ENCODE measurements at places on chromosomes 3 and 15. TPM values are rescaled to one million over a fixed set of nuclear protein-coding genes. Genes with fewer than 3 reads are reported as not detected.

DNA sequence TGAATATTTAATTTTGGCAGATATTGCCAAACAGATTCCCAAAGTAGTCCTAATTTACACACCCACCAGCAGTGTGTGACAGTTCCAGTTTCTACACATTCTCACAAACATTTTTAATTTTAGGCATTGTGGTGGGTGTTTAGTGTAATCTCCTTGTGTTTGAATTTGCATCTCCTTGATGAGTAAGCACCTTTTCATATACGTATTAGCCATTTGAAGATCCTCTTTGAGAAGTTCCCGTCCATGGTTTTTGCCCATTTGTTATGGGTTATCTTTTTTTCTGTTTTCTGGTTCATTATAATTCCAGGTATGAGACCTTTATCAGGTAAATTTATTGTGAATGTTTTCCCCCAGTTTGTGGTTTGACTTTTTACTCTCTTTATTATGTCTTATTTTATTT lies 2.3 kb upstream of the TM4SF19 start:
- DNase-seq: no peak

- DNase-seq: no peak
Observed at GRCh38 chr3:35965908-35966307, 326.6 kb downstream of the ARPP21 start.

SHF gene
- total RNA-seq: 1.5 TPM

- DNase-seq: no peak
Observed at GRCh38 chr3:40137591-40138295, 171.8 kb upstream of the EIF1B start.

DNA sequence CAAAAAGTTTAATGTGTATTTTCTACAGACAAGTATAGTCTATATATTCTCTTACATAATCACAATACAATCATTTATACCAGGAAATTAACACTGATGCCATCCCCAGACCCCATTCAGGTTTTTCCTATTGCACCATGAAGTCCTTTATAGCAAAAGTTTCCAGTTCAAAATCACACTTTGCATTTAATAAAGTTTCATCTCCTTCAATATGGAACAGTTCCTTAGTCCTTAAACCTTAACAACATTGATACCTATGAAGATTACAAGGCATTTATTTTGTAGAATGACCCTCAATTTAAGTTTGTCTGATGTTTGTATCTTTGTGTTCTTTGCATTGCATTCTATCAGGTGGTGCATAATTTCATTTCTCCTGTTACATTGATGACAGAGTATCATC lies 2.0 kb upstream of the SMARCC1 start:
- DNase-seq: no peak

Measured in uterus (tissue), 4 donors.